Retinal pigment epithelial cell (primary cell): ENCODE measurements at places on chromosomes 16 and 17.

GRCh38 chr17:17356931-17357270 is 53.7 kb downstream of the NT5M start:
- DNase-seq, result no peak

GRCh38 chr16:86926181-86927094 is 348.1 kb downstream of the FOXL1 start:
- no peak for DNase-seq

DNA sequence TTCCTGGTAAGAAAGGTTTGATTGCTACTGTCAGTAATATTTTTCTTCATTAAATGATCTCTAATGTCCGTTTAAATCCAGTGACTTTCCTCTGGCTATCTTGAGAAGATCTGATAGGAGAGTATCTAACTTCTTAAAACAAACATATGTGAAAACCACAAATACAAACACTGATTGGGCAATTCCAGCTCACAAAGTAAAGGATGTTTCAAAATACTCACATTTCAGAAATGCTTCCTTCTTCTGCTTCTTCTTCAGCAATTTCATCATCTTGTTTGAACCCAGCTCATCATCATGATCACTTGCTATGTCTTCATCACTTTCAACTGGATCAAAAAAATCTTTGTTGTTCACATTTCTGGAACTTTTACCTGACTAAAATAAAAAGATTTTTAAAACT is 64.3 kb upstream of the RBL2 start:
- no peak for DNase-seq

DNA sequence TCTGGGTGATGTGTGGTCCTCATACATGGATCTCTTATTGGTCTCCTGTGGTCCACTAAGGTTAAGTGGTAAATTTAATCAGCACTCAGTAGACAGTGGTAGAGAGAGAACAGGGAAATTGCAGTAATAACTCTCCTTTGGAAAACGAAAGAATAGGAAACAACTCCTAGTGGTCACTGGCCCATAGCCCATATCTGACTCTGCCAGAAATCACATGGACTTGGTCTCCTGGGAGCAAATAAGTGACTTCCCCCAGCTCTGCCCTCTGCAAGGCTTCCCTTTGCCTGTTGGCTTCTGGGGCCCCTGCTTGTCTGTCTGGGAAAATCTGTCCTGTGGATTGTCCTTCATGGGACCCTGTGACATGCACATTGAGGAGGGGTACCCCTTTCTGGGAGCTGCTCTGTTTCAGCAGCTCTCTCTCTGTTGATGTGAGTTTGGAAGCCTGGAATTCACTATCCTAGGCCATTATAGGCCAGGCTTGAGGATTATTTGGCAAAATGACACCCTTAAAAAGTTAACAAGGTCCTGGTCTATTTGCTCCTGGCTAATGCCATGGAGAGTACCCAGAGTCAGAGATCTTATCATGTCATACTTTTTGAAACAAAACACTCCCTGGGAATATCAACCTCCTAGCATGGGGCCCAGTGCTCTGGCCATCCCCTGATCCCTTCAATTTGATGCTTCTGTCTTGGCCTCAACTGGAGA is 58.0 kb upstream of the HNF1B start:
- no peak for DNase-seq

GRCh38 chr16:3656491-3657468 is 2.3 kb downstream of the DNASE1 start:
- no peak for DNase-seq

DNA sequence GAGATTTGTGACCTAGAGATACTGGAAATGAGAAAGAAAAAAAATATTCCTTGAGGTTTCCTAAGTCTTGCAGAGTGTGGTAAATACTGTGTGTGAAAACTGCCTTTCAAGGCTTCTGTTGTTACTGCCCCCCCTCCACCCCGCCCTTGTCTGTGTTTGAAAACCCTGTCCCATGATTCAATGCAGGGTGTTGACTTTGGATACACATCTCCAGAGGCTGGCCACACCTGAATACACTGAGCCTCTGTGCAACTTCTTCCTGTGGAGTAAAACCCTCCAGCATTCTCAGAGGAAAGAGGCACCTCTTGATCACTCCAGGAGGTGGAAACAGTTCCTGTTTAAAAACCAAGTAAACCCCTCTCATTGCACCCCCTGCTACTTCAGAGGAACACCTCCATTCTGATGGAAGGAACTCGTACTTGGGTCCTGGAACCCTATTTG is 123.0 kb upstream of the CACNG5 start:
- no peak for DNase-seq

- DNase-seq, result no peak
Observed at GRCh38 chr16:55323637-55324271, at the start of gene IRX6. IRX6 (plus strand) TSS chr16:55324203; CDS start chr16:55325092, 889 bp downstream.

GRCh38 chr17:81902653-81903414 is 796 bp downstream of the NPB start:
- no peak for DNase-seq

- no peak for DNase-seq
Observed at GRCh38 chr17:49969795-49970389, 902 bp downstream of the DLX4 start.

GRCh38 chr17:67655478-67656148 is 62.1 kb upstream of the NOL11 start:
- no peak for DNase-seq

- no peak for DNase-seq
Observed at GRCh38 chr17:75917141-75917916, 12.6 kb upstream of the MRPL38 start.

DNA sequence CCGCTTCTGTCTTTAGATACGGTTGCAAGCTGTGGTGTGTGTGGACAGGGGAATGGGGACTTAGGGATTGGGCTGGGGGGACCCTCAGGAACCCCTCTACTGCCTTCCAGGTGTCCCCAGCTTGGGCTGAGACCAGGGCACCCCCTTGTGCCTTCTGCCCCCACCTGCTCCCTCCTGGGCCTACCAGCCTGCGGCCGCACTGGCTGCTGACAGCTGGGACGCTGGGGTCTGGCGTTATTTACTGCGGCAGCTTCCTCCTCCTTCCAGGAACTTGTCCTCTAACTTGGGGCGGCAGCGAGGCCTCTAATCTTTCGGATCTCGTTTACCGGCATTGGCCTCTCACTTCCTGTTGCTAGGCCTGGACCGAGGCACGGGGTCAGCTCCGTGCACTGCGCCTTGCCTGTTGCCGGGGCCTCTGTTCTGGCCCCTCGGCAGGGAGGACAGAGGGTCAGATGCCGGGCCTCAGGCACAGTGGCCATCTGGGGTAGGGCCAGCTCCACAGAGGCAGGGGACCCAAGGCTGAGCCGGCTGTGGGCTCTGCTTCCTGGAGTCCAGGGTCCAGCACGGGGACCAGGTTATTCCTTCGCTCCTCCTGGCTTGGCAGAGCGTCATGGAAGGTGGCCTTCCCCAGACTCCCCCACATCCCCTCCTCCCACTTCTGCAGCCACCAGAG is 31.8 kb downstream of the TMEM235 start:
- no peak for DNase-seq

DNA sequence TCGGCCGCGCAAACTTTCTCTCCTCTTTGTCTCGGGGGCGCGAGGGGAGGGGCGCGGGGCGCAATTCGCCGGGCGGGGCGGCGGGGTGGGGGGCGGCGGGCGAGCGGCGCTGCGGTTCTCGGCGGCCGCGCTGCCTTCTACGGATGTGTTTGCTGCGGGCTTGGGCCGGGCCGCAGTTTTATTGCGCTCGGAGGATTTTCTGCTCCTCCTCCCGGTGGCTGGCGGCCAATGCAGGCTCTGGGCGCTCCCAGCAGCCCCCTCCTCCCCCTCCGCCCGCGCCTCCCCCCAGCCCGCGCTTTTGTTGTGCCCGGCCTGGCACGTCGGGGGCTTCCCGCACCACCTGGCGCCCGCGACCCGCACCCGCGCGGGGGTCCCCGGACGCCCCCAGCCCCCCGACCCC is at the start of gene TIMP2:
TIMP2 (minus strand) TSS at position 154 of the 400 bp plus-strand sequence. CDS start 299 bp downstream, outside the sequence.
- no peak for DNase-seq

- DNase-seq, result no peak
Observed at GRCh38 chr17:65370669-65371131, 190.7 kb downstream of the AXIN2 start.

DNA sequence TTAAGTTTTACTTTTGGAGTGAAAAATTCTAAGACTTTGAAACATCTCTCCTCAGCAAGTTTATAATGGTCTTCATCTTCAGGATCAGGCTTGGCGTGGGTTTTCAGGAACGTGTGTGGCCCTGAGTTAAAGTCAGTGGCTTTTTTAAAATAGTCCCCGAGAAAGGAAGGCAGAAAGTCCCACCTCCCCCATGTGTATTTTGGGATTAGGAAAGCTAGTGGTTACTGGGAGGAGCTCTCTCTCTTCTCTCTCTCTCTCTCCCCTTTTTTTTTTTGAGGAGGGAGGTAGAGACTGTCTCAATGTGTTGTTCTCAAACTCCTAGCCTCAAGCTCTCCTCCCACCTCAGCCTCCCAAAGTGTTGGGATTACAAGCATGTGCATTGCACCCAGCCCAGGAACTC is 213.2 kb downstream of the IRX3 start:
- DNase-seq, result no peak

- DNase-seq, result no peak
Observed at GRCh38 chr16:30615358-30616091, 5.3 kb upstream of the ZNF689 start.

DNA sequence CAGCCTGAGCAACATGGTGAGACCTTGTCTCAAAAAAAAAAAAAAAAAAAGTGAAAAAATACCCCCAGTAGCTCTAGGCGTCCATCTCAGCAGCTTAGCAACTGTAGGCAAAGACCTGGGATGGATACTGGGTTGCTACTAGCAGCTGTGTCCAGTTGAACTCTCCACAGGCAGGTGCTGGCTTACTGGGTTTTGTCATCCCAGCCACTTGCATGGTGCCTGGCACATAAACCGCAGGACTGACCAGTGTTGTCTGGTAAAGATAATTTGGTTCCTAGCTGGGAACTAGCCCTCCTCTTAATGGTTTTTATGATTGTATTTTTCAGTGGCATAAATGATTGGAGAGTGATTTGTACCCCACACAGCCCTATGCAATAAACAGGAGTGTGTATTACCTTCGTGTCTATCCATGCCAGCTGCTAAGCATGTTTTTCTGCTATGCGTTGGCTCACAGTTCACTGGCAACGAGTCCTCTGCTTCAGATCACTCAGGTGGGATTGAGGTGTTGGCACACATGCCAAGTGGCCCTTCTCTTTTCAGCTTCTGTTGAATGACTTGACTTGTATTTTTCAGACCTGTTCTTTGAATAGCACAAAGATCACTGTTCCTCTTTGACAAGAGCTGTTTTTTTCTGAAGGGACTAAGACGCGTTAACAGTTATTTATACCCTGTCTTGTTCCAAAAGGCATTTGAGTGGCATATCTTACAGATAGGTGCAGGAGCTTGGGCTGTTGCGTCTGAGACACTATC is 352.9 kb downstream of the SNX29 start:
- DNase-seq, result no peak

GRCh38 chr16:1953734-1954133 is 755 bp downstream of the RPL3L start:
- no peak for DNase-seq

GRCh38 chr16:28035866-28036393 is 27.6 kb downstream of the GSG1L start:
- DNase-seq, result no peak

- peak; percentile 63 for DNase-seq
Observed at GRCh38 chr16:73020409-73020884, 27.5 kb downstream of the ZFHX3 start.
